ENCODE measurements at places on chromosomes 6 and 20.

GRCh38 chr6:52671676-52672075, 763 bp downstream of the TMEM14A start:
- no peak for DNase-seq

DNA sequence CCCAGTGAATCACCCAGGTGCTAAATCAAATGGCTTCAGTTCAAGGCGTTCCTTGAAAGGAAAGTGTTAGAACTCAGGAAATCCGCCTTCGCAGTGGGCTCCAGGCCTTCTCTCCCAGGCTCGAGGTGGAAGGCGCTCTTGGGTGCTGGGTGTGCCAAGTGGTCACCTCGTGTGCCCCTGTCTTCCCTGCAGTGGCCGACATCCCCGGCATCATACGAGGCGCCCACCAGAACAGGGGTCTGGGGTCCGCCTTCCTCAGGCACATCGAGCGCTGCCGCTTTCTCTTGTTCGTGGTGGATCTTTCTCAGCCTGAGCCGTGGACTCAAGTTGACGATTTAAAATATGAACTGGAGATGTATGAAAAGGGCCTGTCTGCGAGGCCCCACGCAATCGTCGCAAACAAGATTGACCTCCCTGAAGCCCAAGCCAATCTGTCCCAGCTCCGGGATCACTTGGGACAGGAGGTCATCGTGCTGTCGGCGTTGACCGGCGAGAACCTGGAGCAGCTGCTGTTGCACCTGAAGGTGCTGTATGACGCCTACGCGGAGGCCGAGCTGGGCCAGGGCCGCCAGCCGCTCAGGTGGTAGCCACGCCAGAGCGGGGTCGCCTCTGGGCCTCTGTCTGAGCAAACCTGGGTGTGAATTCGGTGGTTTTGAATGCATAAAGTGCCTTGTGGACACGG, 17.8 kb downstream of the MTG2 start:
- no peak for DNase-seq

- DNase-seq, result no peak
Observed at GRCh38 chr6:158707120-158707820, 57.4 kb downstream of the SYTL3 start.

DNA sequence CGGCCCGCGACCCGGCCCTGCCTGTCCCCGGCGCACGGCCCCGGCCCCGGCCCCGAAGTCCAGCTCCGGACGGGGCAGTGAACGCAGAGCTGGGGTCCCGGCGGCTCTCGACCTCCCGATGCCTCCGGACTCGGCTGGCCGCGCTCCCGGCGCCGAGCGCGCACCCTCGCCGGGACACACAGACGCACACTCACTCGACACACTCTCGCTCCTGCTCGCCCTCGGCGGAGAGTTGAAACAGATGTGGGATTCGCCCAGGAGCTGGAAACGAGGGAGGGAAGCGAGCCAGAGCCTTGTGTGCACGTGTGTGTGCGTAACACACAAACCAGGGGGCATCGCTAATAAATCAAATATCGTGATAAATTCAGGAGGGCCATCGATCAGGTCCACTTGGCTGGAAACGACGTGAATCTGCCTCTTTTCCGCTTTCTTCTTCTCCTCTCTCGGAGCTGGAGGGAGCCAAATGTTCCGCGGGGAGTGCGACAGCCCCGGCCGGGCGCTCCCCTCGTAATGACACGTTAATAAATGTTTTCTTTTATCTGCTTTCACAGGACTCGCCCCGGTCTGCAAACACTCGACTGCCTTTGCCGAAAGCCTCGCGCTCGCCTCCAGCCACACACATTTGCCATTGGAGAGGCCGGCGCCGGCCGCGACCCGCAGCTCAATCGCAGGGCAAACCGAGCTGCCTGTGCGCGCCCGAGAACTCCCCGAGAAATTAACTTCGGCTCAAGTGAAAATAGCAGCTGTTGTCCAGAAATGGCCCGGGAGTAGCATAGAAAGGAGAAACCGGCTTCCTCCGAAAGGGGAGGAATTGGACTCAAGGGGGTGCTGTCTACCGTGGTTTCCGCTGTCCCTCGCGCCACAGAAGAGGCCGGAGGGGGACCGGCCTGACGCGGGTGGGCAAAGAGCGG, 828 bp upstream of the SULF2 start:
- DNase-seq, result no peak

DNA sequence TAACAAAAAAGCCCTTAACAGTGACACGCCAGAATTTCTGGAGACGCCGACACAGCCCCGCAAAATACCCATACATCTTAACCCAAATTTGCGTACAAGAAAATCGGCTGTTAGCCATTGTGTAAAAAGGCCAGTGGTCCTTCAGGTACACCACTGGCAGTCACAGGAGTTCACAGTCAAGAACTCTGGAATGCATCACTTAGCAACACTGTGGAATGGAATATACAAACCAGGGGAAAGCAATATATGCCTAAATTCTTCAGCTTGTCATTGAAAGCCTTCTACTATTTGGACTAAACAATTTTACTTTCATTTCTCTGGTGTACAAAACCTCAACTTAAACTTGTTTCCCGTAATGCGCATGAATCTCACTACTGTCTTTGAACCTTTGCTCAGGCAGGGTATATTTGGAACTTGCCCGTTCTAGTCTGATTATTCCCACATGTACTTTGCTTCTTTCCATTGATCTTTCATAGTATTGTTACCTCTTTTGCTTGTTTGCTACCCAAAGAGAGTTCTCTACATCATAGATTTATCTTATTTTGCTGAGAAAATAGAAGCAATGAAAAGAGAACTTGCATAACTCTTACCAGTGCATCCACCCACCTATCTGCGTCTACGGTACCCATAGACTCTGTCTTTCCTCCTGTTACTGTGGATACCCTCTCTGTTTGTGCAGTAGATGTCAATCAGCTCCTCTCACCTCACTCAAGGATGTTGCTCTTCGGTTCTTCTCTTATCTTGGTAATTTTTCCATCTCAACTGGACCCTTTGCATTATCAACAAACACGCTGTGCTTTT, at the start of gene ARMH2:
Gene ARMH2, minus strand, starts transcription at position 178 of the 801 bp plus-strand sequence. Its CDS starts 60 bp downstream, at position 118.
- DNase-seq, result no peak

GRCh38 chr6:40500227-40500626, 86.9 kb downstream of the LRFN2 start:
- no peak for DNase-seq

DNA sequence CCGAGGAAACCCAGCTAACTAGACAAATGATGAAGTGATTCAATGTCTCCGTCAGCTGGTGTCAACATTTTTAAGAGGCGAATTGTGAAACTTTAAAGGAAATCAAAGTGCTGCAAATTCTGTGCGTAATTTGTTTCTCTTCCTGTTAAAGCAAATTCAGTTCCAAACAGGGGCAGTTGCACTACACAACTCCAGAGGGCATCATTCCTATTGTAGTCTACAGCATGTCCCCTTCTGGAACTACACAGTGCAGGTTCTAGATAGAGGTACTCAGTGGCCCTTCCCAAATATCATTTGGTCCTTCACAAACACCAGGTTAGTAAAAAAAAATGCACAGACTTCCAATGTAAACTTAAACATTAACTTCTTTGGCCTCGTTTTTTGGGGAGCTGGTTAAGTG, 38.3 kb upstream of the SMLR1 start:
- DNase-seq, result no peak

DNA sequence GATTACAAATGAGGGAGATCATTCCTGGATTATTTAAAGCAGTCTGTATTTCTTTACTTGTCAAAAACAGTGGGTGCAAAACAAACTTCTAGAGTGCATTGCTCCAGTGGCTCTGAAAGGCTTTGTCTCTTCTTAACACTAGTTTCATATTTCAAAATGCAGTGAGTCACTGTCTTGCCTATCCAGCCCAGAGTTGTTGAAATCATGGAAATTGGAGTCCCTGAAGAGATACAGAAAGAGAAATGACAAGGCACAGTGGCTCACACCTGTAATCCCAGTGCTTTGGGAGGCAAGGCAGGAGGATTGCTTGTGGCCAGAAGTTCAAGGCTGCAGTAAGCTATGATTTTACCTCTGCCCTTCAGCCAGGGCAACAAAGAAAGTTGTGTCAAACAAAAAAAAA, 11.3 kb downstream of the SLC2A12 start:
- DNase-seq, result no peak

- DNase-seq, result no peak
Observed at GRCh38 chr6:121480099-121480713, 44.8 kb downstream of the GJA1 start.

DNA sequence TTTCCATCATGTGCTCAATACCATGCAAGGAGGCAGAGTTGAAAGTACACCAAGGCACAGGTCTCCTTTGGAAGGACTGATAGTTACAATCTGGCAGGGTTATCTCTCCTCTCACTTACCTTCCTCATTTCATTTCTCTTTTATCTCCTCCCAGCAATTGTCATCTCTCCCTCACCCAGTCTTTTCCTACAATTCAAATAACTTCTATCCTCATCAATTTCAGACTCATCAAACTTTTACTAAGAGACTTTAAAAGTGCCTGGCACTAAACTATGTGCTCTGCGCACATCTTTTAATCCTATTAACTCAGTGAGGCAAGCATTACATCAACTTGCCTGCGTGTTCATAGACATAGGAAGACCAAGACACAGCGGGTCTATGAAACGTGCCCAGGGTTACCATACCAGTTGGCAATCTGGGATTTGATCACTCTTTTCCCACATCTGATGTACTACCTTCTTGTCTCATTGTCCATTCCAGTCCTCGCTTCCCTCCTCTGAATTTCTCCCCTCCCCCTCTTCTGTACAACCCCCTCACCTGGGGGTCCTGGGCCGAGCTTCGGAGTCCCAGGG, 1.2 kb downstream of the VARS1 start:
- DNase-seq, result no peak

DNA sequence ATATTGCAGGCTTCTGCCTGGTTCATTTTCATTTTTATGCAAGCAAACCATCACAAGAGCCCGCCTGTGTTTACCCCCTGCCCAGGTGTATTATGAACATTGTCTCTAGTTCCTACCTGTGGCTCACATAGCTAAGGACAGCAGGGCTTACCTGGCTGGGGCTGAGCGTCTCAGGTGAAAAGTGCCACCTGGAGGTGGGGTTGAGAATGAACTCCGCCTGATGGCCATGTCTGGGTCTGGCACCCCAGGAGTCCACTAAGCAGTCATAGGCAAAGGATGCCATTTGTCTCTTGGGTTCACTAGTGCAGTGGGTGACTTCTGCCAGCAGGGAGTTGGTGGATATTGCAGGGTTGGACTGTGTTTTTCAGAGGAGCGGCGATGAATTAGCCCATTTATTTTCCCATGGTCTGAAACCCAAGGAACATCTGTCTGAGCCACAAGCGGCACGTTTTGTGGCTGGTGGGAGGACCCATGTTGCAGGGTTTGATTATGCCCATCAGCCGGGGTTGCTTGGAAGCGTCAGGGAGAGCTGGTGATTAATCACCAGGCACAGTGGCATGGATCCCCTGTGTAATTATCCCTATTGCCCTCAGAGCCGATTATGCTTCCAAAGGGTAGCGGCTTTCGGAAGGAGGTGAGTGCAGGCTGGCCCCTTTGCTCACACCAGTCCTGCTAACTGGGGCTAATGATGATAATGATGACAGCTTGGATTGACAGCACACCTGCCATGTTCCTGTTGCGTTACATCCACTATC, 92.1 kb downstream of the CDH26 start:
- DNase-seq, result no peak

- DNase-seq, result no peak
Observed at GRCh38 chr6:135438907-135439535, 58.5 kb downstream of the AHI1 start.

- no peak for DNase-seq
Observed at GRCh38 chr6:22466665-22467245, 102.6 kb upstream of the HDGFL1 start.

DNA sequence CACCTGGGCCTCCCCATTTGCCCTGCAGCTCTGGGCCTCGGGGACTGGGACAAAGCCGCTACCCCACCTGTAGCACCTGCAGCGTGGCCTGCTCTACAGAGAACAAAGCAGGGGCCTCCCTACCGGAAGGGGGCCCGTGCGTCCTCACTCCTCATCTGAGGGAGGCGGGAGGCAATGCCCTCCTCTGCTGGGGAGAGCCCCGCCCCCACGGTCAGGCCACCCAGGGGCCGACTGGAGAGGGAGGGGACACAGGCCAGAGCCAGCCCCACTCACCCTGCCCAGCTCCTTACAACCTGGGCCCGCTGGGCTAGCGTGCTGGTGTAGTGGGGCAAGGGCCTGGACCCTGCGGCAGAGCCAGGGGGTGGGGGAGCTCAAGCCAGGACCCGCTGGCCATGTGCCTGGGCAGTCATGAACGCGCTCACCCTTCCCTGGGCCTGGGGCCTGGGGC, 8.0 kb downstream of the LAMA5 start:
- no peak for DNase-seq

GRCh38 chr6:109255946-109256640, 126.2 kb downstream of the CD164 start:
- DNase-seq, result no peak

All from T-cell (primary cell).